ENCODE measurements at places on chromosomes 11 and 22.

DNA sequence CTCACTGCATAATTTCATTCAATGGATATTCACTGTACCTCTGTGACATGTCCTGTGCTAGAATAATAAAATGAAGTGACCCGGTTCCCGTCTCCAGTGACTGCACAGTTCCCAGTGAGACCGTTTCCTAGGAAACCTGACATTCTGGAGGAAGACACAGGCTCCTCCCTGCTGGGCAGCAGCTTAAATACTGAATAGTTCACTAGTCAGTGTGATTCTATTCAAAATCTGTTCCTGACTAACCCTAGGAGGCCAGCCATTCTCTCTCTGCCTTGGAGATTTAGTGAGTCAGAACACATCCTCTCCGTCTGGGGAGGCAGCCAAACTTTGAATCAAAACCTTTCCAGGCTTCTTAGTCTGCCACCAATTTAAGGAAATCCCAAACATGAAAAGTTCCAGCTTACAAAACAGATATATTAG, 11.3 kb downstream of the TRIM66 start:
- no peak for DNase-seq

DNA sequence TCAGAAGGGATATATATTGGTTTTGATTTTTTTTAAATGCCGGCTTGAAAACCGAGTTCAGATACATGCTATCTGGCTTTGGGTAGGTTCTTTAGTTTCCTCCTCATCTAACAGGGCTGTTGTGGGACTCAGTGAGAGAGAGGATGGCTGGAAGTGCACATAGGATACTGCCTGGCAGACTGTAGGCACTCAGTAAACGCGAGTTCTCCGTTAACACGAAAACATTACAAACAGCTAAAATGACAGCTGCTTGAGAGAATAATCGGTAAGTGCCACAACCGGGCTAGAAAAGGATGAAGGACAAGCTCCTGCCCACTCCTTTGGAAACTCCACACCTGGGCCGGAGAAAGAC, 369 bp downstream of the XRRA1 start:
- DNase-seq = no peak

DNA sequence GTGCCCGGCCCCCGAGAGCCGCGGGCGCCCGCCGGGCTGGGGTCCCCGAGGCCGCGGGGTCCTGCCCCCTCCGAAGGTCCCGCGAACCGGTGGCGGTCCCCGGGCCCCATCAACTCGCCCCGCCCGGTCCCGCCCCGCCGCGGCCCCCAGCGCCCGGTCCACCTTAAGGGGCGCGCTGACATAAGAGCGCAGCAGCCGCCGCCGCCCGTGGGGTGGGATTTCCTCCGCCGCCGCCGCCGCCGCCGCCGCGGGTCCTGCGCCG, at the start of gene ZDHHC8:
Gene ZDHHC8 (plus strand): TSS at position 208 of the 262 bp plus-strand sequence. CDS start 144 bp downstream, outside the sequence.
- no peak for DNase-seq

DNA sequence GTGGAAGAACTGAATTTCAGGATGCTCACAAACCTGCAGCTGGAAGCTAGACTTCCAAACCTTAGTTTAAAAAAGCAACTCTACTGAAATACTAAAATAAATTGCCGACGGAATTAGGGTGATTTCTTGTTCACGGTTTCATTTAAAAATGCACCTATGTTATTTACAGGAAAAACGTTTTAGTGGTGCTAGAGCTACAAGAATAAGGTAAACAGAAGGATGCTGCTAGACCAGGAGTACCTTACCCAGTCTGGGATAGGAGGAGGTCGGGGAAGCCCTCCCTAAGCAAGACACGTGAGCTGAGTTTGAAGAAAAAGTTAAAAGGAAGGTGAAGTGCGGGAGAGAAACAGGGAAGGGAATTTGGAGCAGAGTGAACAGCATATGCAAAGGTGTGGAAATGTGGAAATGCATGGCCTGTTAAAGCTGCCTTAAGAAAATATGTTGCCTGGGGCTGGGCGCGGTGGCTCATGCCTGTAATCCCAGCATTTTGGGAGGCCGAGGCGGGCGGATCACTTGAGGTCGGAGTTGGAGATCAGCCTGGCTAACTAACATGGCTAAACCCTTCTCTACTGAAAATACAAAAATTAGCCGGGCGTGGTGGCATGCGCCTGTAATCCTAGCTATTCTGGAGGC, 1.4 kb upstream of the FTH1 start:
- DNase-seq = no peak

GRCh38 chr11:34262531-34263081, 95.2 kb downstream of the ABTB2 start:
- DNase-seq = no peak

- DNase-seq = no peak
Observed at GRCh38 chr11:204587-205109, 2.6 kb downstream of the BET1L start.

DNA sequence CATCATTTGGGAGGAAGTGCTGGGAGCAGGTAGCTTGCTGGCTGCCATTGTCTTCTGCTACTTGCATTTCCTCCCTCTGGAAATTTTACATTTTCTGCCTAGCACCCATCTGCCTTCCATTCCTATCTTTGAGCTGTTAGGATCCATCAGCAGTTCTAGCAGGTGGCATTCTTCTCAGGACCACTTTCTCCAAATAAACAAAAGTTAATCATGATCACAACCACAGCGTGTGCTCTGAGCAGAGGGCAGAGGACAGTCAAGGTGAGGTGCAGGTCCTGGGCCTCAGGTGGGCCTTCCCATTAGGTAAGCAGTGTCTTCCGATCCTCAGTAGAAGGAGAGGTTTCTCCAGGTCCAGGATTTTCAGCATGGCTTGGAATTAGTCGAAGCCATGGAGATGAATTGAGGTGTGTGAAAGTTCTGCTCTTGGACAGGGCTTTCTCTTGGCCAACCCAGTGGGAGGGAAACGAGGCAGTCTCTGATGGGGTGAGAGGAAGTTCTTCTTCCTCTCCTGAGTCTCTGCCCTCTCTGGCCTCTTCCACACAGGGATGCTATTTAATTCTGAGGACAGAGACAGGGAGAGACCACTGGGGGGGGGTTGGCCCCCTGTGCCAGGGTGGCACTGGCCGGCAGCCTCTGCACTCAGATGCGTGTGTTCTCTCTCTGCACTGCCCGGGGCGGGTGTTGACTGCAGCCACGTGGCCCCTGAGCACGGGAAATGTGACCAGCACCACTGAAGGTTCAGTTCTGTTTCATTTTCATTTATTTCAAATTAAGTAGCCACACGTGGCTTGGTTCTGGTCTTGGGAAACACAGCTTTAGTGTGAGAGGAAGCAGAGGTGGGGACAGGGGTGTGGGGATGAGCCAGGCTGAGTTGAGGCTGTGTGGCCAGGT, 170.8 kb downstream of the TBC1D22A start:
- DNase-seq = no peak

GRCh38 chr11:42255906-42256305, 796.5 kb upstream of the LRRC4C start:
- DNase-seq = no peak
